Stimulated activated CD4-positive, alpha-beta T cell treated with anti-CD3 and anti-CD28 coated beads, Interleukin-2, amount 100 ng/mL, for 48 hours (primary cell): ENCODE measurements at places on chromosomes 3 and 15.

- DNase-seq: no peak
These were observed 116.8 kb upstream of the SGO1 start for GRCh38 chr3:20302766-20303165.

DNA sequence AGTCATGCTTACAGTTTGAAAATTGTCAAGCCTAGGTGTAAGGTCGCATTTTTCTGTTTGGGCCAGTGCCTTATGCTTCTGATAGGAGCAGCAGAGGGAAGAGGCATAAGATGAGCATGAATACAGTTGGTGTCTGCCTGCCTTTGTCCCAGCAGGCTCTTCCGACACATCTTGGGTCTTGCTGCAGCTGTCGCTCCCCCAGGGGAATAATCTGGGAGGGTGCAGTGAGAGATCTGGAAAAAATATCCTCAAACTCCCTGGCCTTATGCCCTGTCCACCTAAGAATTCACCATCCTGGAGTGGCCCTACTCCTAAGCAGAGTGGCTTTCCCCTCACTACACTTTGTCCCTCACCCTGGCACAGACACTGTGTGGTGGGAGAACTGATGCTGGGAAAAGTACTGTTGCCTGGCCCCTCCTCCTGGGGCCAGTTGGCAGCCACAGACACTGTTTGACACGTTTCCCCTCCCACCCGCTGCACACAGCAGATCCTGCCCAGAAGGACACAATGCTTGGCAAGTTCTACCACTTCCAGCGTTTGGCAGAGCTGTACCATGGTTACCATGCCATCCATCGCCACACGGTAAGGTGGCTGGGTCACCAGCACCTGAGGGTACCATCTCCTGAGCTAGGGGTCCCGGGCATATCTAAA, 21.1 kb upstream of the RHO start:
- DNase-seq: no peak

GRCh38 chr3:141020143-141020830, 30.9 kb upstream of the SPSB4 start:
- no peak for DNase-seq

DNA sequence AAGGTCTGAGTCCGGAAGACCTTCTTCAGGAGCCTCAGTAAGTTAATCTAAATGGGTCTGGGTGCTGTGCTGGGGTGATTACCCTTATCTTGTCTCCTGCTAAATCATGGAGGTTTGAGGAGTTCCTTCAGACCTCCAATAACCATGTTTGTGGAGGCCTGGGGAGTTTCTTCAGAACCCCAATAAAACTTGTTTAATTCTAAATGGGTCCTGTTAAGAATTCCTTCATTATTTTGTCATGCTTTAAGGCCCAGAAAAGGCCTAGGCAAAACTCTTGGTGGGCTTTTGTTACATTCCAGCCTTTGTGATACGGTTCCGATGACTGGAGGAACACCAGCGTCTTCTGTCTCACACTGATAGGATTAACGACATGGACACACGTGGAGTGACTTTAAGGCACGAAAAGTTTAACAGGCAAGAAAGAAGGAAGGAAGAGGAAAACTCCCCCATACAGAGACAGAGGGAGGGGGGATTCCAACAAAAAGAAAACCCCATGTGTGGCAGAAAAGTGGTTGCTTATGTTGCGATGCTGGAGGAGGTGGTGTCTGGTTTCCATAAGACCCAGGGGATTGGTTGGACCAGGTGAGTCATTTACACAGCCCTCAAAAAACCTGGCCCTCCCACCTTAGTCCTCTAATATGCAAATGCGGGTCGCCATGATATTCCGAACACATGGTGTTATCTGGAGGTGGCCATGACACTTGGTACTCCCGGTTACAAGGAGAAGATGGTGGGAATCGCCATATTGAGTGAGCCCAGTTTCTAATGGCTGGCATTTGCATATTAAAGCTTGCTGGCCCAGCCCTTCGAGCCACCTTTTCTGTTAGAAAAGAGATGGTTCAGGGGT, 72.6 kb upstream of the MFGE8 start:
- no peak for DNase-seq

DNA sequence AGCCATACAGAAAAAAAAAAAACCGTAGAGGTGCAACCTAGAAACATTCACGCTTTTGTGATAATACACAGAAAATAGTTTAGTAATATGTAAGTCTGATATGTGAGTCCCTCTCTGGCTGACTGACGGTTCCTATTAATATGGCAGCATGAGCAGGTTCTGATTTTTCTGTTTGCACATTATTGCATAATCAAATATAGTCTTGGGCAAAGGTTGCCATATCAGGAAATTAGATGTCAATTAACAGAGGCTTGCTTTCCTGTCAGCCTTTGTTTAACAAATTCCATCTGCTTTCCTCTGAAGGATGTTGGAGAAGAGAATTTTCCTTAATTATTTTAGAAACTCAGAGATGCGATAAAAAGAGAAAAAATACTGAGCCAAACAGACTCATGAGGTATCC, 14.8 kb downstream of the GABRB3 start:
- DNase-seq: no peak

- DNase-seq: no peak
These were observed 181.6 kb downstream of the MEGF11 start for GRCh38 chr15:66071921-66072295.

DNA sequence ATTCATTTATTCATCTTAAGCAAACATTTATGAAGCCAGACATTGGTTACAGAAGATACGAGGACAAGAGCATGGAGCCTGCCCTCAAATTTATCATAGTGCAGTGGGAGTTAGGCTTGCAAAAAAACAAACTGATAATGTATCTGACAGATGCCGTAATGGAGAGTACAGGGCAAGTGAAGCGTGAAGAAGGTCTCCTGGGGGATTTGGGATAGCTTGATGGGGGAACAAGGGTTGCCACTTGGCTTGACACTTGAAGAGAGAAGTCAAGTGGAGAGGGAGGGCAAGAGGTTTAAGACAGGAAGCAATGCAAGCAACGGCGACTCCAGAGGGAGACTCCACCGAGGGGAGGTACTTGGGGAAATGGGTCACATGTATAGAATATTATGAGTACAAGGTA, 129.3 kb downstream of the SSR3 start:
- no peak for DNase-seq

DNA sequence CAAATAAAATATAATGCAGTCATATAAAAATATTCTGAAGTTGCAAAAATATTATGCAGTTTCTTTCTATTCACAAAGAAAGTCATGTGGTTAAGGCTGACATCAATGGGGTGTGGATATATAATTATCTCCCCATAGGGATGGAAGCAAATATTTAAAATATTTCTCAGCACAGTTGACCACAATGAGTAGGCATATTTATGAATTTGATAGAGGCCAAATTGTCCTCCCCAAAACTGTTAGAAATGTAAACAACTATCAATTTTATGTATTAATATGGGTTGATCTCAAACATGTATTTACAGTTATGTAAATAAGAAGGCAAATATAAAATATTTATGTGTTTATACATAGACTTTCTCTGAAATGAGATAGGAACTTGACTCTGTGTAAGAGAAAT, 246.0 kb upstream of the CBLB start:
- DNase-seq: no peak

DNA sequence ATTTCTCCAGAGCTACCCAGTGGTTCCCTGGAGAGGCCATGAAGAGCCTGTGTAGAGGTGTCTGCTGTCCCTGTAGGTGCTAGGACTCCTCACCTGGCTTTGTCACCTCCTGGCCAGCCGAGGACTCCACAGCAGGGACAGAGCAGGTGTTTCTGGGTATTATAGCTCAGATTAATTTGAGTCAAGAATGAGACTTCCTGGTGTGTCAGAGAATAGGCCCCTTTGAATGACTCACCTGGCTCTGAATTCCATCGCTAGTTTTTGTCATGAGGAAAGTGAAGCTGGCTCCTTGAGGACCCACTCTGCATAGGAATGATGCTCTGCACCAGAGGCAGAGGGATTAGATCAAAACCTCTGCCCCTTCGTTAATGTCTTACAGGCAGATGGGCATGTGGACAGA, 167.5 kb upstream of the TOPAZ1 start:
- no peak for DNase-seq

DNA sequence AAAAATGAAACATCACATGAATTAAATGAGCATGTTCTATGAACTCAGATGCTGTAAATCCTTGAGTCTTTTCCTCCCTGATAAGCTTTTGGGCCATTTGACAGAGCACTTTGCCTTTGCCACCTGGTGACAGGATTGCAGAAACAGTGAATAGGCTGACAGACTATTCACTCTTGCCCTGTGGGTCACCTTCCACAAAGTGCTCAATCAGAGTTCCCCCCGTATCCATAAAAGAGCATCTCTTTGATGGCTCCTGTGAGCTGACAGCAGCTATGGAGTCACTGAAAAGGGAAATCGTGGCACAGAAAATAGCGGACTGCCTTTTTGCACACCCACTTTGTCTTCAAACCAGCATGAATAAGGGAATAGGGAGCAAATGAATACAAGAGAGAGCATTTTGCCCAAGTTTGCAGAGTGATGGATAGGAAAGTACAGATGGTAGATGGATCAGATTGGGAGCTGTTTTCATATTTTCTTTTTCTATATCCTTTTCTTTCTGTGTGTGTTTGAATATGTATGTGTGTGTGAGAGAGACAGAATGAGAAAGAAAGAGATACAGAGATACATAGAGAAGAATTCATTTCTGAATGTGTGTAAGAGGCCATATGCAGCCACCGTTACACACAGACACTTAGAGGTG, 37.8 kb upstream of the GOLM2 start:
- DNase-seq: no peak

DNA sequence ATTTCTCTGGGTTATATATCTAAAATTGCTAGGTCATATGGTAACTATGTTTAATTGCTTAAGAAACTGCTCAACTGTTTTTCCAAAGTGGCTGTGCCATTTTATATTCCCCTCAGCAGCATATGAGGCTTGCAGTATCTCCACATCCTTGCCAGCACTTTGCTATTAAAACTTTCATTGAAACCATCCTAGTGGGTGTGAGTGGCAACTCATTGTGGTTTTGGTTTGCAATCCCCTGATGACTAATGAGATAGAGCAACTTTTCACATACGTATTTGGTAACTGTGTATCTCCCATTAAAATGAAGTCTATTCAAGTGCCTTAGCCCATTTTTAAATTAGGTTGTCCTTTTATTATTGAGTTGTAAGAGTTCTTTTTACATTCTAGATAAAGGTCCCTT, 17.3 kb downstream of the KPNA1 start:
- no peak for DNase-seq

DNA sequence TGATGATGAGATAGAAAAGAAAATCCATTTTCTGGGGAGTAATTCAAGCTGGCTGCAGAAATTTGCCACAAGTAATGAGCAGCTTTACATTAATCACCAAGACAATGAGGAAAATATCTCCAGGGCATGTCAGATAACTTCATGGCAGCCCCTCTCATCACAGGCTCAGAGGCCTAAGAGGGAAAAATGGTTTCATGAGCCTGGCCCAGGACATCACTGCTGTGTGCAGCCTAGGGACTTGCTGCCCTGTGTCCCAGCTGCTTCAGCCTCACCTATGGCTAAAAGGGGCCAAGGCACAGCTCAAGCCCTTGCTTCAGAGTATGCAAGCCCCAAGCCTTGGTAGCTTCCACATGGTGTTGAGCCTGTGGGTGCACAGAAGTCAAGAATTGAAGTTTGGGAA, 161.7 kb downstream of the OPA1 start:
- no peak for DNase-seq

DNA sequence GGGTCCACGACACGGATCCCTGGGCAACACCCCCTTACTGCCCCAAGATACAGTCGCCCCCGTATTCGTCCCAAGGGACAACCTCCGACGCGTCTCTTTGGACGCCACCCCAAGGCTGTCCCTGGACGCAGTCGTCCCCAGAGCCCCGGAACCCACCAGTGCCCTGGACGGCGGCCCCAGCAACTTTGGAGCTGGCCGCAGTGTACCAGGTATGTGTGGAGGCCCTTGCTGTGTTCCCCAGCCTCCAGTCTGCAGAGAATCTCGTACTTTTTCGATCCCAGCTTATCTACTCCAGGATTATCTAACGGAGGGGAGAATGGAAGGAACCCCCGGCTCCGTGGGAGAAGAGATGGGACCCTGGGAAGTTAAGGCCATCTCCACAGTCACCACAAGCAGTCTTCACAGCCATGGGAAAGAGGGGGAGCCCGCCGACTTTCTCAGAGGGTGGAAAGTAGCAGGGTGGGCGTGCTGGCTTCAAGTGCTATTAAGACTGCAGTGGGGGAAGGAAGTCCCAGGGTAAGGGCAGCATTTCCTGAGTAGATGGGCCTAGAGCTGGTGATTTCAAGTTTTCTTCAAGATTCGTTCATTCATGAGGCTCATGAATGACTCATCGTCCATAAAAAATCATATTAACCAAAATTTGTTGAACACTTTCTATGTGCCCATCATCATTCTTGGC, 1.1 kb downstream of the MESP2 start:
- no peak for DNase-seq

DNA sequence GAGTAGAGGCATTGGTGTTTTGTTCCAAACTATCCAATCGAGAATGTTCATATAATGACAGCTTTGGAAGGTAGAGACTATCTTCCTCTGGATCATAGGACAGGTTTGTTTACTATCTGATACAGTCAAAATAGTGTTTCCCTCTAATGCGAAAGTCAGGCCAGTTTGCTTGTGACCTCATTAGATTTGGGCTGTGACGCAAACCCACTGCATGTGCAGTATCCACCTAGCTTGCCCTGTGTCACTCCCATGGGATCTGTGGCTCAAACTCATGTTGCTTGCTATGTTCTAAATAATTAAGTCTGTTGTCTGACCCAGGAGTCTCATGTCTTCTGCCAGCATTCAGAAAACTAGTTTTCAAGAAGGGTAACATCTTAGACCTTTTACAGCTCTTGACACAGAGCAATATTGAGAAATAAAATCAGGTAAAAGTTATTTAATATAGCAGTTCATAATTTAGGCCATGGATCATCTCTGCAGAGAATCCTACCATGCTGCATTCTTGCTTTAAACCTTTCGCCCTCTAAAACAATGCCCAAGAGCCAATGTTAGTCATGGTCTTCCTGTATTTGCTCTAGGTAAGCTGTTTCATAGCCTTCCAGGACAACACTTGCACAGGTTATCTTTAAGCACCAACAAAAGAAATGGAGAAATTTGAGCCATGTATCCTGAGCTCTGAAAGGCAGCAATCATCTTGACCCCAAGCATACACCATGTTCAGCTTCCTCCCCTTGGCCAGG, 26.4 kb downstream of the NIT2 start:
- no peak for DNase-seq

- DNase-seq: no peak
These were observed 162.9 kb downstream of the NSMCE3 start for GRCh38 chr15:29106551-29107290.

- DNase-seq: peak; percentile 77
These were observed 90.6 kb upstream of the PROK2 start for GRCh38 chr3:71875461-71875947.

GRCh38 chr3:135633078-135633477, 332.4 kb upstream of the PPP2R3A start:
- no peak for DNase-seq

DNA sequence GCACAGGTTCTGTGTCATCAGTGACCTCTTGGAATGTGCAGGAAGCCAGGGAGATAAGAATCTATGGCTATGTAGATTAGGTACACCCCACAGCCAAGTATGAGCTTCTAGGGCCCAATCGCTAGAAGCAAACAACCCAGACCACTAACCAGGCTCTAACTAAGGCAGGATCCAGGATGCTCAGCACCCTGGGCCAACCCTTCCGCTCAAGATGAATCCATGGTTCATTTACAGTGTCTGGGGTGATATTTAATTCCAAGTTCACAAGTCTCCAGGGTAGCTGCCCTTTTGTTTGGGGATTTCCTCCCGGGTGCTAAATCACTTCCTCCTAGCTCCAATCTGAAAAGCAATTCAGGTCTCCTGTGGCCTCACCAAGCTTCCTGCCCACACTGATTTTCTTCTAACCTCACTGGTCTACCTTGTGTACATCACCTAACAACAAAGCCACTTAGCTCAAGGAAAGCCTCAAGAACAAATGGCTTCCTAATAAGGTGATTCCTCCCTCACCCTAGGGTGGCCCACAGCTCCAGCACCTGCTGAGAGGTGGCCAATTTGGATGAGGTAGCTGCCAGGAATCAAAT, 2.4 kb downstream of the EHD4 start:
- DNase-seq: no peak
